ENCODE measurements at places on chromosomes 16 and 17.

DNA sequence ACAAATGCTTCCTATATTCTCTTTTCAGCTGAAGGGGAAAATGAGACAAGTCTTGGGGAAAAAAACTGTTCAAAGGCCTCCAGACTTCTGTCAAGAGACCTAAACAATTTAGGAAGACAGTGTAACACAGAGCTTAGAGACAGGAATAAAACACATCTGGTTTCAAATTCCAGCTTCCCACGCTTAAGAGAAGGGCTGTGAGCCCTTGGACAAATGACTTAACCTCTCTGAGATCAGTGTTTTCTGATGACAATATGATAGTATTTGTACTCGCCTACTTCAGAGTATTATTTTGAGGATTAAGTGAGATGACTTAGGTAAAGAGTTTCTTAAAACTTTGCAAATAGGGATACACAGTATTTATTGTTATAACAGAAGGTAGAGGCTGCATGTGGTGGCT lies 29.5 kb downstream of the SMURF2 start:
- no peak for DNase-seq

GRCh38 chr17:61388561-61389356 lies 10.9 kb upstream of the TBX2 start:
- DNase-seq = no peak

DNA sequence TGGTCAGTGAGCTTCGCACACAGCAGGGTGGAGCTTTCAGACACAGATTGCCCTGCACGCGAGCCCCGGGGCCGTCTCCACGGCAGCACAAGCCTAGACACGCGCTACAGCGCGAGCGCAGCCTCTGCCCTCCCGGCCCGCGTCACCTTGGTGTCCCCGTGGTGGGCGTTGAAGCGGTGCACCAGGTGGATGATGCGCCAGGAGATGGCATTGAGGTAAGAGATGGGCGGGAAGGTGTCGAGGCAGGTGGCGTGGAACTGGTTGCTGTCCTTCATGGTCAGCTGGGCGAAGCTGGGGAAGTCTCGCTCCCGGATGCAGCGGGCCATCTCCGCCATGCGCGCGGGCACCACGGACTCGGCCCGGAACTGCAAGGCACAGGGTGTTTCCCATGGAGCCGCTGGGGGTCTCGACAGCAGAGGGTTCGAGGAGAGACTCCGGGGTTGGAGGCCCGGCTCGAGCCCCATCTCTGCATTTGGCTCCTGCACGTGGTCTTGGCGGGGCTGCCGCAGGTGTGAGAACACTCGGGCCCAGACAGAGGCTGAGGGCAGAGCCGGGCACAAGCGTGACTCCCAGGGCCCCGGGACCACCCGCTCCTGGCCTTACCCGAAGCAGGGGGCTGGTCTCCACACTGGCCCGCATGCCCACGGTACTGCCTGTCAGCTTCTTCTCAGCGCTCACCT lies 4.3 kb upstream of the CYBA start:
- no peak for DNase-seq

GRCh38 chr16:1378804-1379303 lies 27.1 kb downstream of the GNPTG start:
- no peak for DNase-seq

GRCh38 chr16:56812884-56813283 lies 52.1 kb upstream of the SLC12A3 start:
- DNase-seq = no peak

DNA sequence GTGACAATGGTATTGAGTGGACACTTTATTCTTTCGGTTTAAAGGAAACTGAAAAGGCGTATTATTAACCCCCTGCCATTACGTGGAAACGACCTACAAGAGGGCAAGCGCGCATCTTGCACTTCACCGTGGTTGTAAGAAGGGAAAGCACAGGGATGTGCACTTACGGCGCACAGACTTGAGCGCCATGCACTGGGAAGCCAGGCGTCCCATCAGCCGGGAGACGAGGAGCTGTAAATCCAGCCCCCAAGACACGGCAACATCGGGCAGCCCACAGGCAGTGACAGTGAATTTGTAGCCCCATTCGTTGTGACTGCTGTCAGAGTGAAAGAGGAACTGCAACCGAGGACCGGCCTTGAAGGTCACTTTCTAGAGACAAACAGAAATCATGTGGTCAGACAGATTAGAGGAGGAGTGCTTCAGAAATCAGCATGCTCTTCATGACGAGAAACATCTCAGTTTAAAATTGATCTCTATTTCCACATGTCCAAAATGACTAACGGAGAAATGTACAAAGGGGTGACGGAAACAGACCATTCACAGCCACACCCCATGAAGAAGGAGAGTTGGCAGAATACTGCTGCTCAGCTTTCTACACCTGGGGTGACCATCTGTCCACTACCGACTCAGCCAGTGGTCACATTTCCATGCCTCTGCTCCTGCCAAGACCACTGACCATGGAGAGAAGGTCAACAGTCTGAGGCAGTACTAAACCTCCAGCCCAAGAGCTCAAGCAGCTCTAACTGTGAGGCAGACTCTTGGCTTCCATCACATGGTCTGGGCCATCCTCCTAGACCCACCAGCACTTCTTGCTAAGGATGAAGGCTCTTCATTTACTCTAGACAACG lies 68.6 kb downstream of the ZZEF1 start:
- DNase-seq = no peak

DNA sequence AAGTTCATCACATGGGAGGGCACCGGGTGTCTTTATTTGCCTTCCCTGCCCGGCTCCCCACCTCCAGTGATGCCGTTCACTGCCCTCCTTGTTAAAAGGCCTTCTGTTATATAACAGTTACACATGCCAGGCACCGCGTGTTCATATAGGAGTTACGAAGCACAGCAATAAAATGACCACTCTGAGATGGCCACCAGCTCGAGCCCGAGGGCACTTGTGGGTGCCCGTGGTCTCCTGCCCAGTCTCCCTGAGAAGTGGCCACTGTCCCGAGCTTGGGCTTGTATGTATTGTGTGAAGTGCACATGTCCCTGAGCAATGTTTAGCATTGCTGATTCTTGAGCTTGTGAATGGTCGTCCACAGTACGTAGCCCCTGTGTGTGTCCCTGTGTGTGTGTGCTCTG lies 355.6 kb downstream of the SEC14L1 start:
- DNase-seq = no peak

DNA sequence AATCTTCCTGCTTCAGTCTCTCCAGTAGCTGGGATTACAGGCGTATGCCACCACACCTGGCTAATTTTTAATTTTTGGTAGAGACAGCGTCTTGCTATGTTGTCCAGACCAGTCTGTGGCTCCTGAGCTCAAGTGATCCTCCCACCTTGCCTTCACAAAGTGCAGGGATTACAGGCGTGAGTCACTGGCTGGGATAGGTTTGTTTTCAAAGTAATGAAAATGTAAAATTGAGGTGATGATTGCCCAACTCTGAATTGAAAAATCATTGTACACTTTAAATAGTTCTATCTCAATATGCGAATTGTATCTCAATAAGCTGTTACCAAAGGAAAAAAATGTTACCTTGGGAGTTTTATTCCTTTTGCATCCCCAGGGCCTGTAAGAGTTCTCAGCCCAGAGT lies 1.2 kb upstream of the AMFR start:
- DNase-seq = no peak

DNA sequence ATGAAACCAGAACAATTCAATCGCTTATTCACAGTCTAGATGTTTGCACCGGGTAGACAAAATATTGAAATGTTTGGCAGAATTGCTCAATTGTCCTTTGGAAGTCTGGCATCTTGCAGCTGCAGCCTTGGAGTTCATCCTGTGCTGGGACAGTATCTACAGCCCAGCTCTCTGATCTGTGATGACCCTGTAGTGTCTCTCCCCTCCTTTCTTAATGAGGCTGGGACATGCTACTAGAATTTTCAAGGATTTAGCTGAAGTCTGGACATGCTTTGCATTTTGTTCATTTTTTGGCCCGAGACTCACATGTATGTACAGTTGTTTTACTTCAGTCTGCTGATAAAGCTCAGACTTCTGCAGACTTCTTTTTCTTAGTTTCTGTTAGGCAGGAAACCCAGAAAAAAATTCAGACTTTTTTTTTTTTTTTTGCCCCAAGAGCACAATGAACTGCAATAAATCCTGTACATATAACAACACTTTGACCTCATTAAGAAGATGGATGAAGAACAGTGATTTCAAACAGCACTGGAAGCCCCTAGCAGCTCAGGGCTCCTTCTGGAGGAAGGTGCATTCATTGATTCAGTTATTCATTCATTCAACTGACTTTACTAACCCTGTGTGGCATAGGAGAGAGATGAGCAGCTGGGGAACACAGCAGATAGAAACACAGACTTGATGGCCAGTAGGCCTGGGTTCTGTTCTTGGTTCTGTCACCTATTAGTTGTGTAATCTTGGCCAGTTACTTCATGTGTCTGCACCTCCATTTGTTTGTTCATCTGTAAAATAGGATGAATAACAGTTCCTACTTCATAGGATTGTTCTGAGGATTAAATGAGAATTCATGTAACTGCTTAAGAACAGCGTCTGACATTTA lies 210.0 kb downstream of the MAP2K4 start:
- no peak for DNase-seq

DNA sequence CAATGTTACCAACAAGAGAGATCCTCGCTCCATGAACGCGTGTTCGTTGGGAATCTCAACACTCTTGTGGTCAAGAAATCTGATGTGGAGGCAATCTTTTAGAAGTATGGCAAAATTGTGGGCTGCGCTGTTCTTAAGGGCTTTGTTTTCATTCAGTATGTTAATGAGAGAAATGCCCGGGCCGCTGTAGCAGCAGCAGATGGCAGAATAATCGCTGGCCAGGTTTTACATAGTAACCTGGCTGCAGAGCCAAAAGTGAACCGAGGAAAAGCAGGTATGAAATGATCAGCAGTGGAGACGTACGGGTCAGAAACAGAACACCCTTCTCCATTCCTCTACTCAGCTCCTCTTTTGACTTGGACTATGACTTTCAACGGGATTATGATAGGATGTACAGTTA lies 13.3 kb downstream of the SOCS1 start:
- DNase-seq = no peak

DNA sequence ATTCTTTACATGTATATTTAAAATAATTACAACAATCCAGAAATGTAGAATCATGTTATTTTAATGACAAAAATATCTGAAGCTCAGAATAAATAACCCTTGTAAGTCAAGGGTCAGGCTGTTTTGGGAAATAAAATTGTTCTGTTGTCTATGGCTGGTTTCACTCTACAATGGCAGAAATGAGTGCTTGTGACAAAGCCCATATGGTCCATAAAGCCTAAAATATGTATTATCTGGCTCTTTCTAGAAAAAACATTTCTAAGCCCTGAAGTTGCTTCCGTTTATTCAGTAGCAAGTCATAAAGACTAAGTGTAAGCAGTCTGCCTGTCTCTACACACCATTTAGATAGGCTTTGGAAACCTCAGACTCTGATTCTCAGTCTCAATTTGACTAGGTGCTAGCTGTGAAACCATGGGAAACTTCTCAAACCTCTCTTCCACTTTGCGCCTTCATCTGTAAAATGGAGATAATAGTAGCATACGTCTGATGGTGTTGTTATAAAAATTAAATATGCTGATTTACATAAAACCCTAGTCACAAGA lies 365.7 kb upstream of the CA10 start:
- no peak for DNase-seq

- DNase-seq = no peak
These were observed 201.2 kb upstream of the CACNG3 start for GRCh38 chr16:24054741-24055491.

DNA sequence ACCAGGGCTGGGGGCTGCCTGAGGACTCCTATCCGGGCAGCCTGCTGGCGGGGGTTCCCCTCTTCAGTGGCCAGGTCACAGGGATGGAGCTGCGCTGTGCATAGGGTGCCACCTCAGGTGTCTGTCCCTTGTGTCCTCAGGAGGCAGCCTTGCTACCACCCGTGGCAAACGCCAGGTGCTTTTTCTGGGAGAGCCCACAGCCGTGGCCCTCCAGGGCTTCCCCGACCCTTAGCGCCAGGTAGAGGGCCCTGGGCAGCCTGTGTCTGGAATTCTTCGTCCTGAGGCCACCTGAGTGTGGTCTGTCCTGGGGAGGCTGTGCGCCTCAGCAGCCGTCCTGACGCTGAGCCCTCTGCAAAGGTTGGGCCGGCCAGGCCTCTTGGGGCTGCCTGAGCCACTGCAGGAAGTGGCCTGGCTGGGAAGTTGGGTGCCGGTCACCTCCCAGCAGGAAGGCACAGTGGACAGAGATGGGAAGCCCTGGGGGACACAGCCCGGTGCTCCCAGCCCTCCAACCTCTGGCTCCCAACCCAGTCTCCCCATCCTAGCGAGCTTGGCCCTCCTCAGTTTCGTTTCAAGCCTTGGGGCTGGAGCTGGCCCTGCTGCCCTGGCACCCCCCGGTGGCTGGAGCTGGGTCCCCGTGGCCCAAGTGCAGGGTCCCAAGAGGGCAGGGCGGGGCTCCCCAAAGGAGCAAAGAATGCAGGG lies 7.6 kb upstream of the BAIAP3 start:
- no peak for DNase-seq

DNA sequence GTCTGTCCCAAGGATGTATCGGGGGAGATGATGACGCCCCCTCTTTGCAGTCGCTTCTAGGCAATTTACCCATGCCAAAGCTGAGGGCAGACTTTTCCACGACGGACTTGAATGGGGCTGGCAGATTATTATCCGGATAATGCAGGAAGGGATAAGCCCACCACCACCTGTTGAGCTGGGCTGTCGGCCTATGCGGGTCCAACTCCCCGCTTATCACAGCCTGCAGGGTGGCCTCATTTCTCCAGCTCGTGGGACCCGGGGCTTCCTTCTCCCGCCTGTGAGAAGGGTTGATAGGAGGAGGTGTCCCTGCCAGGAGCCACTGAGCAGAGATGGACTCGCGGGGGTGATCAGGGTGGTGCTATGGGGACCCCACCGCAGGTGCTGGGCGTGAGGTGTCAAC lies 559 bp downstream of the CACNG5 start:
- DNase-seq = no peak

GRCh38 chr16:47134550-47134949 lies 9.2 kb downstream of the NETO2 start:
- DNase-seq = no peak

DNA sequence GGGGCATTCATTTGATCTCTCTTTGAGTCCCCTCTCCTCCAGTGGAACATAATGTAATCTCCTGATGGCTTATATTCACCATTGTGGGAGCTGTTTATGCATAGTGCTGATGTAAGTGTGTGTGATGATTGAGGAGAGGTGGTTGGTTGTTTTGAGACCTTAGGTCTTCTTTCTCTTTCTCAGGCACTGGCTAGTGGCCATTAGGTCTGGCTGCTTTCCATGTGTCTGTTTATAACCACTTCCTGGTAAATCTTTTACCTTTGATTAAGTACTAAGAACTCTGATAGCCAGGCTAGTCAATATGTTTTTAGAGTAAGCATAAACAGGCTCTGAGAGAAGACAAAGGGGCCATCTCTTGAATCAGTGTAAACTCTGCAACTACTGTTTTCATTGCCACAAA lies 27.9 kb downstream of the VAT1L start:
- DNase-seq = no peak
